HCT116 (cell line): ENCODE measurements at places on chromosomes 4 and X. TPM values are rescaled to one million over a fixed set of nuclear protein-coding genes. Genes with fewer than 3 reads are reported as not detected.

GRCh38 chrX:13463608-13464007 is 105.8 kb upstream of the EGFL6 start:
- DNase-seq, result no peak

DNA sequence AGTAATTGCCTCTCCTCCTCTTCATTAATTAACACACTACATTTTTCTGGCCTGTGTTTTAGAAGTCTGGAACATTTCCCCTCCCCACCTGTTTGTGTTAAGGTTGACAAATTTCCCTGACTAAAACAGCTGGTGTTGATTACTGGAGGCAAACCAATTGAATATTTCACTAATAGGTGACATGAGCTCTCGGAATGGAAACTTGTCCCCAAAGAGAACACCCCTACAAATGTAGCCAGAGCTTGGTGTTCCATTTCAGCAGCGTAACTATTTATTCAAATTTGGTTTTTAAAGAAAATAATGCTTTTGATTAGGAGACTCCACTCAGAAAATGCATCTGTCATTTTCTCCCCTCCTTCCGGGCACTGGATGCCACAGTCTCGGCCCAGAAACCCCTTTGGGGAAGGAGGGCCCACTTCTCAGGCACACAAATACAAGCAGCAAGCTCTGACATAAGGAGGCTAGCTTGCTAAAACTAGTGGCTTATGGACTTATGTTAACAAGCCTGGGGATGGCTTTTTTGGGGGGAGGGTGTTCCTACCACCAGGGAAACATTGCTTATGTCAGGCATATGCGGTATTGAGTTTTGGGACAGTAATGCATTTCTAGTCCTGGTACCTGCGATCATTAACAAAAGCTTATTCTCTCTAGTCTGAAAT is 2.2 kb downstream of the RNF150 start:
- DNase-seq, result no peak

- no peak for DNase-seq
These were observed 26.0 kb downstream of the NLGN3 start for GRCh38 chrX:71170660-71171059.

DNA sequence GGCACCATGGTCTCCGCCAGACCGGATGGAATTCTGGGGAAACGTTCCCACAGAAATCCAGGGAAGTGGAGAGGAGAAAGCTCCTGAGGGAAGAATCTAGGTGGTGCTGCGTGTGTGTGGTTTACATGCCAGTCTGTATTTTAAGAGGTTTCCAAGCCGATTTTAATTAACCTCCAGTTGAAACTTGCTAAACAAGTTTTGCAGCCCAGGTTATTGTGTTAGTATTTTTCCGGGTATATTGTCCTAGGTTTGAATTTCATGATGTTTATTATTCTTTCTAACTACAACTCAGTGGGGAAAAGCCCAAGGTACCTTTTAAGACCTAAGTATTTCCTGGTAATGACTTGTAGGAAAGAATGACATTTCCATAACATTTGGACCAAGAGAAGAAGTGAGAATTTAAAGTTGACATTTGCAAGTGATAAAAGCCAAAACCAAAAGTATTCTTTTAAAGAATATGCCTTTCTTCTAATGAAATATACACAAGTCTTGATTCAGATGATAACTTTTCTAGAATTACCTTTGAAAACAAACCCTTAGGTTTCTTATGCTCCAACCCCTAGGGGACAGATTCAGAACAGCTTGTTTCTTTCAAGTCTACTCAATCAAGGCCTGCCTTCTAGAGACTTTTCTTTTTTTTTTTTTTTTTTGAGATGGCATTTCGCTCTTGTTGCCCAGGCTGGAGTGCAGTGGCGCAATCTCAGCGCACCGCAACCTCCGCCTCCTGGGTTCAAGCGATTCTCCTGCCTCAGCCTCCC is 14.6 kb downstream of the SAT1 start:
- no peak for DNase-seq

DNA sequence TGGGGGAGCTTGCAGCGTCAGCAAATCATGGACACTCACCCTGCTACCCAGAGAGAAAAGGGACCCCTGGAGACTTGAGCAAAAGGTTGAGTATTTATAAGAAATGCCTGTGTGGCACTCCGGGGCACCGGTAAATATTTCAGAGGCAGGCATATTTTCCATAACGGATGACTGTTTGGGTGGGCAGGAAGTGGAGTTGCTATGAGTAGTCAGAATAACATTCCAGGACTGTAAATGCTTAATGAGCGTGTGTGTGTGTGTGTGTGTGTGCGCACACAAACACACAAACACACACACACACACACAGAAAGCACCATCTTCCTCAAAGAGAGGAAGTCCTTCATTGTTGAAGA is 74.6 kb downstream of the MXRA5 start:
- DNase-seq, result no peak

DNA sequence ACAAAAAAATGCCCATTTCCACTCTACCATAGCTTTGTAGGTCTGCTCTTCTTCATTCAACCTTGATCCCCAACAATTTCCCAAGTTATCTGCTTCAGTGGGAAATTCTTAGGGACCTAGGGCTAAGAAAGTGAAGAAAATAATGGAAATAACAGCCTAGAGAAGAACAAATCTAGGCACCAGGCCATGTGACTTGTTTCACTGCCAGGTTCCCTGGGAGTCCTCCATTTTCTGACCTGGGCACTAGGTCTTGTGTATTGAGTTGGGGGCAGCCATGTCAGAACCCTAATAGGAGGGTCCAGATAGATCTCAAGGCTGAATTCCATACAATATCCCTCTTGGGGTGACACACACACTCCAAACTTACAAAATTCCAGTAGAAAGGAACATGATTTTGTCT is 194.6 kb upstream of the STK26 start:
- no peak for DNase-seq

DNA sequence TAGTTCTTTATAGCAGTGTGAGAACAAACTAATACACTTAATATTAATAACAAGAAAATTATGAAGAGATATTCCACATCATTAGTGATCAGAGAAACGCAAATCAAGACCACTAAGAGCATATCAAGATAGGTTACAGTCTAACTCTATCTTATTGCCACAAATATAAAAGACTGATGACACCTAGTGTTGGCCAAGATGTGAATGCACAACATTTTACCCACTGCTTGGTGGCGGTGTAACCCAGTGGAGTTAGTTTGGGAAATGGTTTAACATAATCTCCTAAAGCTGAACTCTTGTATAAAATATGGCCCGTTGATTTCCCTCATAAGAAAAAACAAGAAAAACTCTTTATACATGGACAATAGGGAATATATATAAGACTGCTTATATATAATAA is 92.4 kb downstream of the SLITRK2 start:
- DNase-seq, result no peak

ZNF732 gene
- not detected for total RNA-seq

DNA sequence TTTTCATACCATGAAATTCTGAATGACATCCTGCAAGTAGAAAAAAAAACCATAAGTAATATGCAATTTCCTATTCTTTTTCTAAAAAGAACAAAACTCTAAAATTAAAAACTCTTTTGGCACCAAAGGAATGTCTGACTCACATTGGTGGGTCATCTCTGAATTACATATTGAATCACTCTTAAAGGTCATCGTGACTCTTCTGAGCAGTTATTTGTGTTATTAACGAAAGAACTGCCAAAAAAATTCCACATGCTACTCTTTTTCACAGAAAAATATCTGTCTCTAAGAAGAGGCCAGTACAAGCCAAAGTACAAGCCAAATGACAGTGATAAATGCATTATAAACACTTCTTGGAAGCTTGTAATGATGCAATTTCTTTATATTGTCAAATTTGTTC is 282.2 kb downstream of the GUCY2F start:
- no peak for DNase-seq

GRCh38 chr4:123788577-123788976 is 392.0 kb downstream of the SPRY1 start:
- DNase-seq, result no peak

DNA sequence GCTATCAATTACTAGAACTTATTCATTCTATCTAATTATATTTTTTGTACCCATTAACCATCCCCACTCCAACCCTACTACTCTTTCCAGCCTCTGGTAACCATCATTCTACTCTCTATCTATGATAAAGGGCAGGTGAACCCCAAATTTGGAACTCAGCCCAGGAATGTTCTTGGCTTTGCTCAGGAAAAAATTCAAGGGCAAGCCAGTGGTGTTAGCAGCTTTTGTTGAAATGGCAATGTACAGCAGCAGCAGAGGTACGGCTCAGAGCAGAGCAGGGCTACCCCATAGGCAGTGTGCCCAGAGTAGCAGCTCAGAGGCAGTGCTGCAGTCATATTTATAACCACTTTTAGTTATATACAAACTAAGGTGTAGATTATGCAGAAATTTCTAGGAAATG is 138.2 kb downstream of the RNF150 start:
- no peak for DNase-seq

GRCh38 chrX:140503238-140503601 is 1.6 kb downstream of the SOX3 start:
- no peak for DNase-seq

GRIA3 gene
- not detected for total RNA-seq

DNA sequence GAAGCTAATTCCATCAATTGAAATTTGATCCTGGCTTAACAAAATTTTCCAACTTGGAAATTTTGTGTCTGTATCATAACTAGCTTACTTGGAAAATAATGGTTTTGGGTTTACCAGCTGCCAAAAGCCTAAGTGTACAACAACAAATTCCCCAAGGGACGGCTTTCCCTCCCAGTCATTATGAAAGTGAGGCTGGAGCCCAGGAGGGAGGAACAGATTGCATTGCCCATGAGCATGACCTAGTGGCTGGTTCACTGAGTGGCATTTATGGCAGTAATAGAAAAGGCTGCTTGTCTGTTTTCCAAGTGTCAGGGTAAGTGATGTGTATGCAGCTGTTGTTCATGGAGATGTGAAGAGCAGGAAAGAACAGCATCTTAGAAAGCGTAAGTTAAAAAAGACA is 70.8 kb upstream of the HHIP start:
- DNase-seq, result no peak

DNA sequence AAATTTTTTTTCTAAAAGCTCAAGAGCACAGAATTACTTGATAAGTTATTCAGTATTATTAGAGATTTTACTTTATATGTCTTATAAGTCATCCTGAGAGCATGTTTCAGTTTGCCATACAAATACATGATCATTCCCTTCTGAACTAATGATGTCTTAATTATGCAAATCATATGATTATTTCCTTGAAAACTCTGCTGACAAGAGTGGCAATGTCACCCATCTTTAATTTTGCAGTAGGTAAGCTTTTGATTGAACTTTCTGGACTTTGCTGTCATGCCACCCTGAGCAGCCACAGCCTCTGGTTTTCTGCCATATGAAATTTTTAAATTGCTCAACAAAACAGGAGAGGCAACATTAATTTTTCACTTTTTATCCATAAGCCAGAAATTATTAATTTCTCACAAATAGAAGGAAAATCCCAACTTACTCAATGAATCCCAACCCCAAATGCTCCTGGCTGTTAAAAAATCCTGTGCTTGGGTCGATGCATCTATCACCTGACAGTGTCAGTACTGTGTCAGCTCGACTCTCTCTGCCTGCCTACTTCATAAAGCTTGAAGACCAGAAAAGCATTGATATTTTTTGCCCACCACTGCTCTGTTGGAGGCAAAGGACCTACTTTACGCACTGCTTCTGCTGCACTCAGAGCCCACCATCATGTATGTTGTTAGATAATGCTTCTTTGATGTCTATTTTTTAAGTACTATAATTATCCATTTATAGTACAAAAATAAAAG is 11.6 kb upstream of the HADH start:
- DNase-seq, result no peak

GRCh38 chr4:169566021-169566818 is 46.2 kb downstream of the NEK1 start:
- DNase-seq, result peak; percentile 38

GRCh38 chr4:10403633-10404445 is 53.4 kb downstream of the ZNF518B start:
- DNase-seq, result peak; percentile 31

GSPT2 gene
- not detected for total RNA-seq

DAPP1 gene
- 0.76 TPM for total RNA-seq

GRCh38 chr4:3864742-3865721 is 98.8 kb downstream of the ADRA2C start:
- DNase-seq, result no peak

GPRASP2 gene
- total RNA-seq, result 2.1 TPM

LUZP4 gene
- total RNA-seq, result not detected

GRCh38 chr4:3710451-3711182 is 55.6 kb upstream of the ADRA2C start:
- no peak for DNase-seq

DNA sequence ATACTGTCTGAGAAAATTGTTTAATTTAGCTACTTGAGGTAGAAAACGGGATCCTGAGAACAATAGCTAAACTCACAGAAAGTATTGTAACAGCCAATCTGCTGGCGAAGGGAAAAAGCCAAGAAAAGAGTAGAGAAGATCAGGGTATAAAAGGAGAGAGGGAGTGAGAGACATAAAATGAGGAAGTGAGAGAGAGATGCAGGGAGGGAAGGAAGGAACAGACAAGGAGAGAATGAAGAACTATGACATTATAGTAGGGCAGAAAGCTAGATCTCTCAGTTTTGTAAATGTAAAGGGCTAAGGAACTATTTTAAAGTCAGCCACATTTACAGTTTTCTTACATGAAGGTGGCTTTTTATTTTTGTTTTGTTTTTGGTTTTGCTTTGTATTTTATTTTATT is 1.6 kb upstream of the GIMD1 start:
- DNase-seq, result no peak

GRCh38 chrX:9665113-9665512 is 100.5 kb downstream of the GPR143 start:
- DNase-seq, result no peak

DNA sequence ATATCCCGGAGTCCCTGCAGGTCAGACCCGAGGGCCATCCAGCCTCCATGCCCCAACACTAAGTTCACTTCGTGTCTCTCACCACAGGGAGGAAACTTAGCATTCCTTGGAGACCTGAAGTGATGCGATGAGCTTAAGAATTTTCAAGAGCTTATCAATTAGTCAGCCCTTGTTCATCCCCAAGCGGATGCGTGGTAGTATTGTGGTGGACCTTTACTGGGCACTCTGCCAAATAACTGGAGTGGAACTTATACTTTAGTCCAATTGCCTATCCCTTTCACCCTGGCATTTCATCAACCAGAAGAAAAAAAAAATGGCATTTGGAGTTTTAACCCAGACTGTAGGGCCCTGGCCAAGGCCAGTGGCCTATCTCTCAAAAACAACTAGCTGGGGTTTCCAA is 137.1 kb downstream of the RELL1 start:
- DNase-seq, result no peak

DNA sequence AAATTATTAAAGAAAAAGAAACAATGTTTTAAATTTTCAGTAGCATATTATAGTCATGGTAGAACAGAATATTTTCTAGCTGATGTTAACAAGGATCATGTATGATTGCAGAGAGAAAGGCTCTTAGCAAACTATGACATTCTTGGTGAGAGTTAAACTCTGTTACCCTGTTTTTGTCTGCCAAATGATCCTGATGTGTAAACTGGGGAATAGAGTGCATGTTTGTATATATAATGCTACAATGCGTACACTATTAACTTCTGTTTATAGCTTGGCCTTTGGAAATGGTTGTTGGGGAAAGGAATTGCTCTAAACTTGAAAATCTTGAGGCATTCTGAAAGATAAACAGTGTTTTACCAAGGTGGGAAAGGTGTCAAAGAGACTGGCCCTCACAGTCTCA is 292.7 kb downstream of the ARHGAP24 start:
- no peak for DNase-seq

- DNase-seq, result no peak
These were observed 76.9 kb downstream of the PJA1 start for GRCh38 chrX:69088171-69088938.

DCHS2 gene
- total RNA-seq, result 0.05 TPM
